ENCODE measurements at places on chromosomes 6 and 20.
A peak's percentile ranks its signal among the peaks of the same experiment; 100 is the strongest.

GRCh38 chr6:2876210-2877056 is 26.7 kb downstream of the SERPINB9 start:
- peak; percentile 75 for DNase-seq

GRCh38 chr6:155181498-155181897 is 82.3 kb upstream of the CLDN20 start:
- DNase-seq = no peak

GRCh38 chr6:113209315-113209714 is 647.8 kb upstream of the MARCKS start:
- DNase-seq = no peak

DNA sequence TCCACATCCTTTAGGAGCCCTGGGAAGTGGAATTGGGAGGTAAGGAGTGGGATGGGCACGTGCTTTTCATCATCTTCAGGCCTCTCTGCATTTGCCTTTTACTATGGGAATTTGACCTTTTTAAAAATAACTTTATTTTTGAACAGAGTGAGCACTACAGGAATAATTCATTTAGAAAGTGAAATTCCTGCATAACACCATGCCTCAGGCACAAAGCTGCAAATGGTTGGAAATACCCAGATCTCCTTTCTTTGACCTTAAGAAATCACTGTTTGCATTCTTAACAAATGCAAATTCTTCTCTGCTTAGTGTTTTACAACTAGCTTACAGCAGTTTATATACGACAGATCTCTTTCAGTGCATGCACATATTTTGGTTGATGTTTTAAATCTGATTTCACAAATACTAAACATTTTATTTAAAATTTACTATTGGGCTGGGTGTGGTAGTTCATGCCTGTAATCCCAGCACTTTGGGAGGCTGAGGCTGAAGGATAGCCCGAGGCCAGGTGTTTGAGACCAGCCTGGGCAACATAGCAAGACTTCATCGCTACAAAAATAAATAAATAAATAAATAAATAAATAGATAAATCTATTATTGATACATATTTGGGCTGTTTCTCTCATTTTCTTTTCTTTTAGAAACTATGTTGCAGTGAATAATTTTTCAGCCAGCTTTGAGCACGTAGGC is 24.5 kb downstream of the CST8 start:
- no peak for DNase-seq

DNA sequence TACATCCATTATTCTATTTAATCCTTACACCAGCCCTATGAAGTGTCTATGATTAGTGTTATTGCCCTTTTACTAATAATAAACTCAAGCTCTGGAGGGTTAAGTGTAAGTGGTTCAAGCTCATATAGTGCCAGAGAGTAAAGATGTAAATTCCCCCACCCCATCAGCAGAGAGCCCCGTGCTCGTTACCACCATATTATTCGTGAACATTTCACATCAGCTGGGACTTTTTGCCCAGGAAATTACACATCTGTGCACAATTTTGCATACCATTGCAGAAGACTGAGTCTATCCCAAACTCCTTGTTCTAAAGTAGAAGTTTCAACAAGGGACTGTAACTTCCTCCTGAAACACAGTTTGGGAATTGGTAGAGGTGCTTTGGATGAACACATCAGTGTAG is 220.1 kb downstream of the BCAS1 start:
- DNase-seq = no peak

DNA sequence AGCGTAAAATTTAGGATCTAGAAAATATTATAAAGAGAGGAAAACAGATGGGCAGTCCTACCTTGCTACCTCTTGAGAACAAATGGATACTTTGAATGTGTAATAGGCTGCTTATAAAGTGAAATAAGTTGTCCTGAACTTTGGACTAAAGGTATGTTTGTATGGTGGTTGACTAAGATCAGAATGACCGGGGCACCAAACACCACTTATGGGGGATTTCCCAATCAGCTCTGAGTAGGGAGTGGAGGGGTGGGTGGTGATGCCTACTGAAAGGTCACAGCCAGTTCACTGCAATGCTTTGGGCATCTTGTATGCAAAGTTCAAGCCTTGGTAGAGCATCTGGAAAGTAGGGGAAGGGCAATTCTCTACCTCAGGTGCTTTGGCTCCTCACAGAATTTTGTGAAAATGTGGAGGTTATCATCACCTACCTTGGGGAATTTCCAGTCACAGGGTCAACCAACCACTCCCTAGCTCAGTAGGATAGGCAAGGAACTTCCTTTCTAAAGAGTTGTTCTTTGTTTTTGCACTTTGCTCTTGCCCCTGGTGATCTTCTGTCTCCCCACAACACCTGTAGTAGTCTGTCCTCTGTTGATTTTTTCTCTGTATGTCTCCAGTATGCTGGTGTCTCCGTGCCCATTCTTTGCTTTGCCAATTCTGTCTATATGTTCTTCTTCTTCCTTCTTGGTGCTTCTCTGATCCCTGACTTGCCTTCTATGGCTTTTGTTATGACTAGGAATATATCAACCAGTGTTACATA is at the start of gene TRIM31:
TRIM31 (minus strand) TSS at position 88 of the 757 bp plus-strand sequence. CDS start 285 bp downstream, outside the sequence.
- DNase-seq = no peak

- no peak for DNase-seq
These were observed 596.0 kb downstream of the COL12A1 start for GRCh38 chr6:74609871-74610270.

GRCh38 chr6:51514748-51515402 is 572.5 kb downstream of the PKHD1 start:
- no peak for DNase-seq

- DNase-seq = no peak
These were observed 290.0 kb downstream of the TBC1D7 start for GRCh38 chr6:13038315-13038714.

GRCh38 chr20:37552415-37552814 is 24.7 kb upstream of the BLCAP start:
- no peak for DNase-seq

DNA sequence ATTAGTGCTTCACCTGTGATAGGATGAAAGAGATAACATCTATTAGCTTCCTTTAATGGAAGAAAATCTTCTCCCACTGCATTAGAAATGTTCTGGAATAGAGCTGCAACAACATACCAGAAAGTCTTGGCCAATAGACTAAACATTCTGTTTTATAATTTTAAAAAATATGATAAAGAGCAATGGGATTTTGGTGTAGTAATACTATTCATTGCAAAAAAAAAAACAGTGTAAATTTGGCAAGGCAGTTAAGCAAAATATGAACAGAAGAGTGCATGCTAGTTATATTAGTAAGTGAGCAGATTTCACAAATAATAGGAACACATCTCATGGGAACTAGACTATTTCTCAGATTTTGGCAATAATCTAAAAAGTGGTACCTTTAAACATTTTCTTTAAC is 43.3 kb downstream of the SOX4 start:
- no peak for DNase-seq

GRCh38 chr6:96651816-96652215 is 88.9 kb downstream of the FHL5 start:
- no peak for DNase-seq

- DNase-seq = no peak
These were observed 37.5 kb downstream of the SDHAF4 start for GRCh38 chr6:70604254-70604653.

- no peak for DNase-seq
These were observed 422.6 kb downstream of the QKI start for GRCh38 chr6:163836876-163837690.

GRCh38 chr20:50826121-50826520 is 31.3 kb downstream of the BCAS4 start:
- no peak for DNase-seq

DNA sequence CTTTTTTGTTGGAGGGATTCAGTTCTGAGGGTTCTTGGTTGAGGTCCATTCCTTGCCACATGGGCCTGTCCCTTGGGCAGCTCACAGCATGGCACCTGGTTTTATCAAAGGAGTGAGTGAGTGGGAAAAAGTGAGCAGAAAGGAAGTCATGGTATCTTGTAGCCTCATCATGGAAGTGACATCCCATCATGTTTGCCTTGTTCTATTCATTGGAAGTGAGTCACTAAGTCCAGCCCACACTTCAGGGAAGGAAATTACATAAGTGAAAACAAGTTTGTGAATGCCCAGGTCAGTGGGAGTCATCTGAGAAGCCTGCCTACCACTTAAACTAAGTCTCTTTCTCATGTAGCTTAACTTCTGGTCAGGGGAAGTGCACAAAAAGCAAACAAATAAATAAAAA is 32.8 kb upstream of the ZNFX1 start:
- no peak for DNase-seq

DNA sequence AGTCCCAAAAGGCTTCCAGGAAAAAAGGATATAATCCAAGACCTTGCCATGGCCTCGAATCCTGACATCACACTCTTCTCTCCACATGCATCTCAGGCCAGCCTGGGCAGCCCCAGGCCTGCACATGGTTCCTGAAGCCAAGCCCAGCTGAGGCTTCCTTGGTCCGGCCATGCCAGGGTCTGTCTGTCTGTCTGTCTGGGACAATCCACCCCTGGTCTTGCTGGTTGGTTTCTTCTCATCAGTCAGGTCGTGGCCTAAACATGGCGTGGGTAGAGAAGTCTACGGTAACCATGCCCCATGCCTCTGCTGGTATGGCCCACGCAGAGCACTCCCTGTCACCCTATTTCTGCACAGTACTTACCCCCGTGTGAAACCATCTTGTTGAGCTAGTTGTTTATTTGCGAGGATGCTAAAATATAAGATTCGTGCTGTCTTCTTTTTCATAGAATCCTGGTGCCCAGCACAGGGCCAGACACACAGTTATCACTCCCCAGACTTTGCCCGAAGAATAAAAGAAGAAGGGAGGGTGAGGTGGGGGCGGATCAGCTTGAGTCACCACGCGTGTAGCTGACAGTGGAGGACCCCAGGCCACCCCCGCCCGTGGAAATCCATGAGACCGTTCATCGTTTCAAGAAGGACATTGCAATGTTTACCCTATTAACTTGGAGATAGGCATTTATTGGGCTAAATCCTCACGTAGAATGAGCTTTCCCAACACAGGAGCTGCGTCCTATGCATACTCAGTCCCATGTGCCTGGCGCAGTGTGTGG is 107.2 kb downstream of the RNASET2 start:
- no peak for DNase-seq

GRCh38 chr6:139439349-139439748 is 64.9 kb upstream of the CITED2 start:
- DNase-seq = no peak

GRCh38 chr20:50534567-50534966 is 24.4 kb downstream of the PTPN1 start:
- no peak for DNase-seq

DNA sequence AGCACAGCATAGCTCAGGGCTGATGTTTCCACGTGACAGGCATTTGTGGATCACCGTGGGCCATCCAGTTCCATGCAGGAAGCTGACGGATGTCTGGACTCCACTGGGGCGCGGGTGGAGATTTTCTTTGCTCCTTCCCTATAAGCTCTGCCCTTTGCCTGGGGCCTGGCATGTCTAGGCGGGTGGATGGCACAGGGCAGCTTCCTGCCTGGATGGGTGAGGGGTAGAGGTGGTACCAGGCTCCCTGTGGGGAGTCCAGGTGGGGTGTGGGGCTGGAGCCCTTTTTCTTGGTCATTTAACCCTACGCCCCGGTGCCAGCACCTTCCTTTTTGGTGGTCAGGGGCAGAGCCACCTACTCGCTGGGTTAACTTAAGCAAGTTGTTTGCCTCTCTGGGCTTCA is 10.4 kb downstream of the FAM110A start:
- DNase-seq = no peak

GRCh38 chr6:140225701-140226436 is 851.4 kb upstream of the CITED2 start:
- no peak for DNase-seq

DNA sequence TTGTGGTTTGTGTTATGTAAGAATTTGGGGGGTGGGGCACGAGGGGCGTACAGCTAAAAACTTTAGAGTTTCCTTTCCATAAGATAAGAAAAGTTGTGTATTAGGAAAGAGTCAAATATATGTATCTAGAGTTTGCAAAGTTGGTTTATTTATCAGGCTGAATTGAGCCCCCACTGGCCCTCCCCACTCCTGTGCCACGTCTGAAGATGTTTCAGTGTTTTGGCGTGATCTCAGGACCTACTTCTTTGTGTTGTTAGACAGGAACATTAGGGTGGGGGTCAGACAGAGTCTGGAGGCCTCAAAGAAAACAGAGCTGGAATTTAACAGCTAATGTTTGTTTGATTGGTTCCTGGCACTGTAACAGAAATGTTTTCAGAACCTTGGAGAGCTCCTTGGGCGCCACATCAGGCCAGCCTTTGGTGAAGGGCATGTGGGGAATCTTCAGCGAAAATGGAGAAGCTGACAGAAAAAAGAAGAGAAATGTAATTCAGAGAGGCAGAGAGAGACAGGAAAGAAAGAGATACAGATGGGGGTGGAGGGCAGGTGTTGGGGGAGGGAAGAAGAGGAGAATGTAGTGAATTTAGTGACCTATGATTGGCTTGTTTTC is 674 bp downstream of the NRSN1 start:
- peak; percentile 76 for DNase-seq

- DNase-seq = no peak
These were observed 236.8 kb upstream of the MARCKS start for GRCh38 chr6:113620386-113620785.

Data from right hindlimb (tissue), 1 donor.